NCI-H1436 treated with DMSO at 0.1 percent for 48 hours (cell line): ENCODE measurements at places on chromosomes 12 and 14.

DNA sequence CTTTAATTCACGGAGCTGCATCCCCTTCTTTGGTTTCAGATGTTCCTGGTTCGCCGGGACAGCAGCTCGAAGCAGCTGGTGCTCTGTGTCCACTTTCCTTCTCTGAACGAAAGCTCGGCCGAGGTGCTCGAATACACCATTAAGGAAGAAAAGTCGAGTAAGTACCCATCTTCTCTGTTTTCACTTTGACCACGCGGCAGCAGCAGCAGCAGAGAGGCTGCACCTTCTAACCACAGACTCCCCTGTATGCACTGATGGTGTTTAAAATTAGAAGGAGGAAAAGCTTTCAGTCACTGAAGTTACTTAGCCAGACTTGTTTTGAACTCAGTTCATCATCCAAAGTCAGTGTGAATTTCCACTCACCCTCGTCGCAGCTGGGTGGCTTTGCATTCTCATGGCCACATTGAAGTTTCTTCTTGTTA is 63.8 kb downstream of the RIN3 start:
- DNase-seq: no peak

GRCh38 chr12:100827901-100828520 is 33.4 kb downstream of the ANO4 start:
- DNase-seq: peak; percentile 10

DNA sequence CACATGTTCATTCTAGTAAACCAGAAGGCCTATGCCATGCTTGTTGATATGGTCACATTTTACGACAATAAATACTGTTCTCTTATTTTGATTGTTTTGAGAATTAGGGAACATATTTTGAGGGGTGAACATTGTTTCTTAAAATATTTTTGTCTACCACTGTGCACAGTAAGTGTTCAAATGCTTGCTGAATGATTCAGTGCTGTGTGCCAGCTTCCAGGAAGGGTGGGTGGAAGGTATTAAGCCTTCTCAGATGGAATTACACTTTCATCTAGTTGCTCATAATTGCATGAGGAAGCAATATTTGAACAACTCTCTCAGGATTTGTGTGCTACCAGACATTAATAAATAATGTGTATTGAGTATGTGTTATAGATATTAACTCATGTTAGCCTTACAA is 15.5 kb upstream of the TMX1 start:
- DNase-seq: no peak

- DNase-seq: no peak
Observed at GRCh38 chr12:29759950-29760349, 23.8 kb downstream of the TMTC1 start.

DNA sequence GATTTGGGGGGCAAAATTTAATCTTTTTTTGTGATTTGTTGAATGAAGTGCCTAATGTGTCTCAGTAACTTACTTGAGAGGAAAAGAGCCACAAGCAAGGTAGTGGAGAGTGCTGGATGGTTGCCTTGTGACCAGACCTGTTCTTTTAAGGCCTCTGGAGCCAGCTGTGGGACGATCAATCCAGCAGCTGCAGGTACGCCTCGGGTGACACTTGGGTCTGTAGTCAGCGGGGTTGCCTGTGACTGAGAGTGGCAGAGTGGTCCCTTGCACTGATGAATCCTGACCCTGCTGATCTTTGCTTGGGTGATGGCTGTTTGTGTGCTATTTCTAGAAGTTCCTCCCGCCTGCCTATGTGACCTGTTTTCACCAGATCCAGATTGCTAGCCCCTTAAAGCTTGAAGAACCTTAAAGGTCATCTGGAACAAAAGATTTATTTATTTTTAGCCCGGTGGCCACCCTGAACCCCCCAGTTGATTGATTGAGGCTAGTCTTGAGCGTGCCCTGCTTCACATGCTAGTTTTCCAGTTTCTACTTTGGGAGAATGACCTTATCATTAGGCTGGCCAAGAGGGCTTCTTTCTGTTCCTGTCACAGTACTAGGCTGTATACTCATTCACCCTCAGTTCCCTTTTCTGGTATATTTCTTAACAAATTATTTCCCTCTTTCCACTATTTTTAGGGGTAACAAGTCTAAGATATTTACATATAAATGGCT is 23.2 kb downstream of the PRKCH start:
- no peak for DNase-seq

GRCh38 chr12:6768990-6769389 is 2.8 kb downstream of the PTMS start:
- no peak for DNase-seq

DNA sequence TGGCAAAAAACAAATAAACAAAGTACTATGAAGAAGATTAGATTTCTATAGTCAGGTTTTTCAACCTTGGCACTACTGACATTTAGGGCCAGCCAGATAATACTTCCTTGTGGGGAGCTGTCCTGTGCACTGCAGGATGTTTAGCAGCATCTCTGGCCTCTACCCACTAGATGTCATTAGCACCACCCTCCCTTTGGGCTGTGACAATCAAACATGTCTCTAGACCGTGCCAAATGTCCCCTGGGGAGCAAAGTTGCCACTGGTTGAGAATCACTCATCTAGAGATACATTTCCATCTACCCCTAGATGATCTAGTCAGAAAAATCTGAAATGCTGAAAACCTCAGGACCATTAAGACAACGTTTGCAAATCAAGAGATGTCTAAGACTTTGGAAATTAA is 29.9 kb downstream of the SRRM4 start:
- DNase-seq: no peak

DNA sequence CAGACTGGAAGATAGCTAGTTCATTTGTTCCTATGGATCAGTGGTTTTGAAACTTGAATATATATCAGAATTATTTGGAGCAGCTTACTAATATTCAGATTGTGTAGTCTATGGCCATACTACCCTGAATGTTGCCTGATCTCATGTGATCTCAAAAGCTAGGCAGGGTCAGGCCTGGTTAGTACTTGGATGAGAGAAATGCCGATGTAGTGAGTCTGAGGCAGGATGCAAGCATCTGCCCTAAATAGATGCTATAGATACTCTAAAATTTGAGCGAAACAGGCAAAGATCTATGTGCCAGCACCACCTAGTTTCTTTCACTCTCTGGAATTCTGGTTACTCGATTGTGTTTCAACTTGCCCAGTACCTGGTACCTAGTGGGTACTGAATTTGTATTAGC is 40.9 kb downstream of the FRMD6 start:
- DNase-seq: no peak

DNA sequence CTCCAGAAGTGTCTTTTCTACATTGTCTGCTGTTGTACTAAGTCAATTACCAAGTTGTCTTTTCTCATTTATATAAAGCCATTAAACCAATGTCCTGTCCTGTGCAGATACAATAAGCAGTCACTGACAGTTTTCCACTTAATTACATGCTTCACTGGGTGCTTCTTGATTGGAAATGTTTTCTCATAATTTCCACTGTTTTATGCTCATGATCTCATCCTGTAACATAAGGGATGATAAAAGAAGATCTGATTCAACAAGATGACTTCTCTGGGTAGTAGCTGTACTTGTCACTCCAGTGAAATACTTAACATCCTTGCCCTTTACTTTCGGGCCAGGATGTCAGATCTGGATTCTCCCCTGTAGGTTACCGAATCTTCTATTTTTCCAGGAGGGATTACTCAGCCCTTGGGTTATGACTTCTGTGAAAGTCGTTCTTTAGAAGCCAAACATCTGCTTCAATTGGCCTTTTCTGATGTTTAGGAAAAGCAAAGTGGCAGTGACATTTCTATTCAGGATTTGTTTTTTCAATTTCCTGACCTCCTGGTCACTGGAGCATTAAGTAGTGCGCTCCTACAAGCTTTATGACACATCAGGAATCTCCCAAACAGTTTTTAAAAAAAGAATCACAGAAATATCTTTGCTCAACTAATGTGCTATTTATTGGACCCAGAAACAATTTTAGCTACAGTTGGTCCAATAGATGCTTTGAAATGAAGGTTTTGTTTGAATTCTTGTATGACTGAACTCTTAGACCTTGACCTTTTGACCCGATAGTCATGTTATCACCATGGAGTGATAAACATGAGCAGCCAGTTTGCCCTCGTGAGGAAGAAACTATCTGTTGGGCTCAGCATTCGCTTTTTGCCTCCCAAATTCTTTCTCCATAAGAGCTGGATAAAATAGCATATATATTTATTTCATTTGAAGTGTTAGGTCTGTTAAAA is 234.5 kb upstream of the SSTR1 start:
- DNase-seq: no peak

DNA sequence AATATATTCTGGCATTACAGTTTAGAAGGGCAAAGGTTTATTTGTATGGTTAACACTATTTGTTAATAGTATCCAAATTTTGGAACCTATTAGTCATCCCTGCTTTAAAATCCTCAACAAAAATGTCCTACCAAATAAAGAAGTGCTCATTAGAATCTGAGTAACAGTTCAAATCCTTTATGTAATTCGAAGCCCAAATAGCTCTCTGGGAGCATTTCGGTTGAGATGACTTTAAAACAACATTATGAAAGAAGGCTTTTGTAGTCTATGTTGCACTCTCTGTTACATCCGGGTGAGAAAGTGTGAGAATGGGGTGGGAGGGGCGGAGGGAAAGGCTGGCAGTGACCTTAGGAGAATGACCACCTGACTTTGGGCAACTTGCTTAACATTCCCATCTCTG is 59.7 kb downstream of the SLC38A1 start:
- no peak for DNase-seq

DNA sequence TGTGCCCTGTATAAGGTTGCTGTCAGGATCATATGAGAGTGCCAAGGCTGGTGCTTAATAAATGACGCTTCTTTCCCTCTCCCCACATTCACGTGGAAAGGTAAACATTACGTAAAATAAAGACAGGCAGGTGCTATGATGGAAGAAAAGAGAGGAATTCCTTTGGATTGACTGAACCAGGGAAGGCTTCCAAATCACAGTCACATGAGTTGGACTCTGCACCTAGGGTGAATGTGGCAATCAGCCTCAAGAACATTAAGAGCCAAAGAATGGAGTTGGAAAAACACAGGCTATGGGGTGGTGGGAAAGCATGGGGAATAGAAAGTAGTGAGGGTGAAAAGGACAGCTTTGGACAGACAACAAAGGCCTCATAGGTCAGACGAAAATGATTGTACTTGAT is 473.1 kb downstream of the VRK1 start:
- no peak for DNase-seq

DNA sequence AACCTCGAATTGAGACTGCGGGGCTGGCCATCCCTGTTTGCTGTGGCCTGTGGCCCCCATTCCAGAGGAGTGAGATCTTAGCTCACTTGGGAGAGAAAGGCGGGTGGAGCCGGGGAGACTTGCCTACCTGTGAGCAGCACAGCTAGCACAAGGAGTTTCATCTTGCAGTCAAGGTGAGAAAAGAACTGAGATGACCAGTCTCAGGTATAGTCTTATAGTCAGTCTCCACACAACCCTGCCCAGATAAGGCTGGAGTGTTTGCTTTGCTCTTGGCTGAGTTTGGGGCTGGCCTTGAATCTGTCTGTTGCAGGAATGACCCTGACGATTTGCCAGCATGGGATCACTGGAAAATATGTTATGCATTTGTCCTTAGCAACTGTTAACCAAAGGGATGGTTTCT is at the start of gene PLA2G1B:
TSS of gene PLA2G1B (minus strand) at position 187 of the 400 bp plus-strand sequence. CDS start at position 161, 26 bp downstream.
- DNase-seq: no peak

DNA sequence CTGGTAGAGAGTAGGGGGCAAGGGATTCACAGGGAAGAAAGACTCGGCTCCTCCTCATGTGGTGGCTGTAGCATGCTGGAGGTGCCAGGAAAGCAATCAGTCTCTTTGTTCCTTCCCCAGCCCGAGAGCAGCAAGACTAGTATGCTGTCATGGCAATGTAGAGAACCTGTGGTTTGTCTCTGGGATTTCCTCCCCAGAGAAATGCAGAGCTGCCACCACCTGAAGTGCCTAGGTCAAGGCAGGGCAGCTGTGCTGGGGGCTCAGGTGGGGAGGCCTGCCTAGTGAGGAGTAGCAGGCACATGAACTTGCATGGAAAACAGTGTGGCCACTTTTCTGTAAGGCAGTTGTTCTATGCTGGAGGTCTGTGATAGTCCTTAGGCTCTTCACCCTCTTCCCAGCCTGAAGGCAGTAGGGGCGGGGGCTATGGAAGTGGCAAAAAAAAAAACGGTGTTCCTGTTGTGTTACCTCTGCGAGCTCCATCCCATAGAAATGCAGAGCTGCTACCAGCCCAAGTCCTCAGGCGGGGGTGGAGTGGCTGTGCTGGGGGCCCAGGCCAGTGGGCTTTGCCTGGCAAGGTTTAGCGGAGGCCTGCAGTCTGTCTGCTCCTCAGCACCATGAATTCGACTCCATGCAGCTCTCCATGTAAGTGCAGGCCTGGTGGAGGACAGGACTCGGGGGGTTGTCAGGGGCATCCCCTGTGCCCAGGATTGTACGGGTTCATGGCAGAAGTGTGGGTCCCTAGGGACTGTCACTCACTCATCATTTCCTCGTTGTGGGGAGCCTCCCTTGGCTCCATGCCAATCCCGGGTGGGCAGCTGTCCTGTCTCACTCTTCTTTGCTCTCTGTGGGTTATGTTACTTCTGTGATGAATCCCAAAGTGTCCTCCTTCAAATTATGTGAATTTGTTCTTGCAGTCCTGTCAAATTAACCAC is 4.1 kb upstream of the CLEC4D start:
- no peak for DNase-seq

DNA sequence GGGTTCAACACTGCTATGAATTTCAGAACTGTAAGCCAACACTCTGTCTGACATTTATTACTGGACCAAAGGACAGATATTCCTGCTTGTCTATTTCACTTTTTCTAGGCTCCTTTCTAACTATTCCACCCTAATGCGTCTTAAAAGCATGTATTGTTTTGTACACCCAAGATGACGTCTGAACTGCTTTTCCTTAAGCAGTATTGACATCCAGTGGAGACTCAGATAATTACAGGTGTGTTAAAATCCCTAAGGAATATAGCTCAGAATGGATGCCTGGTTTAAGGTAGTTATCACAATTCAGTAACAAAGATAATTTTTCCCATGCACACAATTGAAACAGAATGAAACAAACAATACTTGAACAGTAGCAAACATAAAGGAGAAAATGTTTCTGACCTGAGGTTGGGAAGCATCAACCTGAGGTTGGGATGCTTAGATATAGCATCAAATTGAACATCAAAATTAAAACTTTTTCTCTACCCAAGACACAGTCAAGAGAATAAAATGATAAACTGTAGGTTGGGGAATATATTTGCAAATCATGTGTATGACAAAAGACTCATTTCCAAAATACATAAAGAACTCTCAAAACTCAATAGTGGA is 93.7 kb upstream of the PTPRR start:
- DNase-seq: no peak

GRCh38 chr12:2356601-2357125 is 303.9 kb downstream of the CACNA1C start:
- no peak for DNase-seq

DNA sequence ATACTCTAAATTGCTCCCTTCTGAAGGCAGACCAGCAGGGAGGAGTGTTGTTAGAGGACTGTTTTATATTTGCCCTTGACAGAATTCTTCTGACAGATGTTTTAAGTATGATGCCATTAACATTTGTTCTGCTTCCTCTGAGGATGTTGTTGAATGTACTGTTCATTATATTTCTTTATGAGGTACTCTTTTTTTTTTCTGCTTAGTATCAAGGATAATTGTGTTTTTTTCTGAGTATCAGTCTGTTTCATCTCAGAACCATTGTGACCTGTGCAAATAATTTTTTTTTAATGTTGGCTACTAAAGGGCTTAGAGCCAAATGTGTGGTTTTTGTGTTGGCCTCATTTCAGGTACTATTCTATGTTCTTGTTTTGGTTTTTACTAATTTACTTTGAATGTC is 10.6 kb downstream of the METAP2 start:
- no peak for DNase-seq

GRCh38 chr14:89025561-89026236 is 201.2 kb downstream of the TTC8 start:
- DNase-seq: no peak
